ENCODE measurements at places on chromosomes 11 and 22. TPM values are rescaled to one million over a fixed set of nuclear protein-coding genes. Genes with fewer than 3 reads are reported as not detected.

EXPH5 gene
- 1.8 TPM for total RNA-seq

VSTM5 gene
- not detected for total RNA-seq

DNA sequence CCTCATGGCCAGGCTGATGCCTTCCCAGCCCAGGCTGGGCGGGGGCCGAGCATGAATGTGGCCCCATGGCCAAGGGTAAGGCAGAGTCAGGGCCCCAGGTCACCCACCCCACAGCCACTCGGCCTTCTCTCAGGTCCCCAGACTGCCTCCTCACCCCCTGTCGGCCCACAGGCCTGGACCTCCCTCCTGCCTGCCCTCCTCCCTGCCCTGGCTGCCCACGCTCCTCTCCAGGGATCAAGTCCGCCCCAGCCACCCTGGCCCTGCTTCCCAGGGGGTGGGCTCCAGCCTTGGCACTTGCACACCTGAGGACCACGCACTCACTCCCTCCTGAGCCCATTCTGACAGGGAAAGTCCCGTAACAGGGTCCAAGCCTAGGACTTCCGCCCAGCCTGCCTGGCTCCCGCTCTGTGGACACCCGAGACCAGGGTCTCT, 37.8 kb upstream of the TH start:
- DNase-seq, result no peak

DNA sequence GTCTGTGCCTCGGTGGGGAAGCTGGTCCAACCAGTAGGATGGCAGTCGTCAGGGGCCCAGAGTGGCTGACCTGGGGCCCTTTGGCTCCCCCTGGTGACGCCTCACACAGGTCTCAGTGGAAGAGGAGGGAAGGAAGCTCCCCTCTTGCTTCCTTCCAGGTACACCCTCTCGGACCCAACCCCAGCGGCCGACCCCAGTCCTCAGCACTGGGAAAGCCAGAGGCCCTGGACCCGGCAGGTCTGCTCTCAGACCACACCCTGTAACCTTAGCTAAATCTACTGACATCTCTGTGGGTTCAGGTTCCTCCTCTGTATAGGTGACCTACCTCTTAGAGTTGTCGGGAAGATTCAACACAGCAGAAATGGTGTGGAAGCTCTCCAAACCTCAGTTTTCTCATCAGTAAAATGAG, 3.4 kb upstream of the SCUBE1 start:
- no peak for DNase-seq

RFPL2 gene
- total RNA-seq, result not detected

C11orf91 gene
- total RNA-seq, result not detected

- DNase-seq, result no peak
These were observed 39.4 kb upstream of the NUP50 start for GRCh38 chr22:45124176-45124847.

TRIM34 gene
- total RNA-seq, result 7.4 TPM
